Activated CD4-positive, alpha-beta memory T cell treated with anti-CD3 and anti-CD28 coated beads for 36 hours (primary cell): ENCODE measurements at places on chromosomes 4 and X. TPM values are rescaled to one million over a fixed set of nuclear protein-coding genes. Genes with fewer than 3 reads are reported as not detected.

DNA sequence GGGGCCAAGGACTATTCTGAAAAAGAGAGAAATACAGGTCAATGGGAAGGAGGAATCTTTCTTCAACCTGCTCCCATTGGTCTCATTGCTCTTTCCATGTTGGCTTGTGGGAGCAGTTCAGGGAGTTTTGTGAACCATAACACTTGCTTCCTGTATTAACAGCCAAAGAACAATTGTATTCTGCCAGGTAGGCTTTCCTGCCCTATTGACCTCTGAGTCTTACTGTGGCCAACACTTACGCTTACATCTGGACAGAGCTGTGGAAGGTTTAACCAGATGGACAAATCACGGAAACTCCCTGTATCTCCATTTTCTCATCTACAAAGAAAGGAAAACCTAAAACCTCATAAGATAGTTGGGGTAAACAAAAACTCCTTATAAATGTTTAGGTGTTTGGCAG lies 30.7 kb downstream of the MID1IP1 start:
- no peak overlapping the region for H3K27ac ChIP-seq
- H3K36me3 ChIP-seq, result no peaks in the 10 kb centered on the region
- H3K4me1 ChIP-seq, result peaks cover 5% of the 10 kb centered on the region
- no peak overlapping the region for H3K4me3 ChIP-seq

- H3K27me3 ChIP-seq, result no peaks in the 10 kb centered on the region
- H3K4me3 ChIP-seq, result no peak overlapping the region
- DNase-seq, result no peak
- H3K36me3 ChIP-seq, result no peaks in the 10 kb centered on the region
- peaks cover 28% of the 10 kb centered on the region for H3K4me1 ChIP-seq
- no peak overlapping the region for H3K27ac ChIP-seq
Observed at GRCh38 chr4:55343887-55344286, 2.2 kb upstream of the SRD5A3 start.

DNA sequence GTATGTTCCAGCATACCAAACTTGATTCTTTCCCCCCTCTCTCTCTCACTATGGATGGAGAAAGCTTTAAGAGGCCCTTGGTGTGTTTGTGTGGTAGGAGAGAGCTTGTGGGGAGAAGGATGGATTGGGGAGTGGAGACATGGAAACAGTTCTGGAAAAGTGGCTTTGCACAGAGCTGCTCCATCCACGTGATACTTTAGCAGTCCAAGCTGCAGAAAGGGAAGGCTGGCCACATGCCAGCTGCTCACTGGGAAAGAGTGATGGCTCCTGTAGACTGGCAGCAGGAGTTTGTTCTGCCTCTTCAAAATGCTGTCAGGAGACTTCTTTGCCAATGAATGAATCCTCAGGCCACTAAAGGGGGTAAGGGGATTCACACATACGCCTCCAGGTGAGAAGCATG lies 21.7 kb upstream of the SEC24B start:
- H3K27me3 ChIP-seq, result no peaks in the 10 kb centered on the region
- no peak overlapping the region for H3K27ac ChIP-seq
- no peak for DNase-seq
- H3K4me3 ChIP-seq, result no peak overlapping the region
- no peaks in the 10 kb centered on the region for H3K4me1 ChIP-seq

DNA sequence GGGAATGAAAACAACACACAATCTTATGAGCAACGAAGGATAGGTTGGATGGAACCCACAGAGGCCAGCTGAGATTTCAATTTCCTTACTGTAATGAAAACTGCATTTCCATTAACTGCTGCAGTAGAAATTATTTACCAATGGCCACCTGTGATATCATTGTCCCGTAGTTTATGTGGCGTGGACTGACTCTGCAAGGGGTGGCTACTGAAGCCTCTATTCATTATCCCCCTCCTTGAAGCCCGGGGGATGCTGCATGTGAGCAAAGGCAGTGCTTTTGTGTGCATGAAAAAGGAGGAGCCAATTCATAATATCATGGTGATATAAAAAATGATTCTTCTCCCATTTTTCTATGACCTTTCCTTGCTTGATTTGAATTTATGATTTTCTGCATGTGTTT lies 207.8 kb downstream of the PTTG2 start:
- no peak for DNase-seq
- peaks cover 37% of the 10 kb centered on the region for H3K4me1 ChIP-seq
- H3K27me3 ChIP-seq, result no peaks in the 10 kb centered on the region

DNA sequence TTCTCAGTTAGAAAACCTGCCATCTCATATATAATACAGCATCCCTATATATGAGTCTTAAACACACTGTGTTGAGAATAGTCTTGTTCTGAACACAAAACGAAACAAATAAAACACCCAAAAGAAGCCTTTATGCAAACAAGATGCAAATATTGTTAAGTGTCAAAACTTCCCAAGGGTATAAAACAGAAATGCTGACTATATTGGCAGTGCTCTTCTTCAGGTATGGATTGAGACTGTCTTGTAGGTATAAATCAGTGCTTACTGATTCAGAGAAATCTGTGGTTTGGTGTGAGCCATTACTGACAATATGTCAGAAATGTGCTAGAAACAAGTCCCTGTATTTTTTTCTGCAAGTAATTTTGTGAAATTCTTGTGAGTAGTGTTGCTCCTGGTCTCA lies 82.8 kb upstream of the CTSO start:
- no peaks in the 10 kb centered on the region for H3K27me3 ChIP-seq
- H3K36me3 ChIP-seq, result no peaks in the 10 kb centered on the region
- no peak overlapping the region for H3K4me3 ChIP-seq
- H3K4me1 ChIP-seq, result no peaks in the 10 kb centered on the region
- H3K27ac ChIP-seq, result no peak overlapping the region

DNA sequence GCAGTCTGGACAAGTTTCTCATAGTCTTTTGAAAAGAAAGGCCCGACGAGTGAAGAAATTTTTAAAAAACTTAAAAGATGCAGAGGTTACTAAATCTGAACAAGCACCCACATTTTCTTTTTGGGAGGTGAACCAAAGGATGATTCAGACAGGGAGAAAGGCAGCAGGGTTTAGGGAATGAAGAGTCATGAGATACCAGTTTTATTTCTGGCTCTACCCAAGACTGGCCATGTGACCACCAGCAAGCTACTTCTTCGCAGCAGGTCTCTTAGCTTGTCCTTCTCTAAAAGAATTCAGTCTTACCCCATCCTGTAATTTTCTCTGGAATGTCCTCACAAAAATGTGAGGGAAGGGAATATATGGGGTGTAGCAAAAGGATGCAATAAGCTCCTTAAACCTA lies 37.6 kb downstream of the AMOT start:
- H3K36me3 ChIP-seq, result peaks cover 5% of the 10 kb centered on the region
- no peak overlapping the region for H3K27ac ChIP-seq
- H3K4me3 ChIP-seq, result no peak overlapping the region
- H3K4me1 ChIP-seq, result no peaks in the 10 kb centered on the region

- no peak overlapping the region for H3K27ac ChIP-seq
- no peaks in the 10 kb centered on the region for H3K27me3 ChIP-seq
- H3K4me3 ChIP-seq, result no peak overlapping the region
- peaks cover 49% of the 10 kb centered on the region for H3K4me1 ChIP-seq
- no peaks in the 10 kb centered on the region for H3K36me3 ChIP-seq
Observed at GRCh38 chrX:41705680-41706374, 17.1 kb downstream of the GPR34 start.

GRCh38 chr4:173684223-173684622 lies 154.2 kb upstream of the HAND2 start:
- no peak overlapping the region for H3K4me3 ChIP-seq
- H3K36me3 ChIP-seq, result no peaks in the 10 kb centered on the region
- no peak for DNase-seq
- no peaks in the 10 kb centered on the region for H3K27me3 ChIP-seq
- no peak overlapping the region for H3K27ac ChIP-seq

GRCh38 chrX:31166416-31166815 lies 94.6 kb upstream of the FTHL17 start:
- H3K36me3 ChIP-seq, result no peaks in the 10 kb centered on the region
- H3K4me1 ChIP-seq, result no peaks in the 10 kb centered on the region
- H3K27me3 ChIP-seq, result peaks cover 6% of the 10 kb centered on the region
- H3K4me3 ChIP-seq, result no peak overlapping the region
- no peak overlapping the region for H3K27ac ChIP-seq

DNA sequence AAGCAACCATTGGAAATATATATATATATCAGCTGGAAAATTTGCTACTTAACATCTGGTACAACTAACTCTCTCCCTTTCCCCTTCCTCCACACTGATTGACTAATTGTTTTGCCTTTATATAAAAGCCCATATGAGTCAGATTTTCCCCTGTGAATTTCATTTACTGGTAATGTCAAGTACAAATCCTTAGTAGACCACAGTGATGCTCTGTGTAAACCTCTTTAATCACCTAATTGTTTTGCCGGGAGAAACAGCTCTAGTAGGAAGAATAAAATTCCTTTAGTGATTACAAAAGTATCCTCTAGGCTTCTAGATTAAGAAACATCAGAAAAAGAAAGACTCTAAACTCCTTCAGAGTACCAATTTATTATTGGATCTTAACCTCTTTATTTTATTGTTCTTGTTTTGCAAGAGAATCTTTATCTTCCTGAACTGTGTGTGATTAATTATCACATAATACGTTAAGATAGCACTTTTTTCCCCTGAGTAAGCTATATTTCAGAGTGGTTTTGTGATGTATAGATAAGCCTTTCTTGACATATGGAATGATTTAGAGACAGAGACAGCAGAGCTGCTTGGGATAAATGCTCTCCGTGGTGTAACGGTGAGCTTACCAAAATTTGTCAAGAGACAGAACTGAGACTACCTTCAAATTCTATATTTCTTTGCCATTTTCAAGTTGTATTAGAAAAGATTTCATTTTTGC lies 1606.4 kb upstream of the TENM3 start:
- H3K27me3 ChIP-seq, result no peaks in the 10 kb centered on the region
- no peak overlapping the region for H3K27ac ChIP-seq
- H3K36me3 ChIP-seq, result no peaks in the 10 kb centered on the region
- no peak overlapping the region for H3K4me3 ChIP-seq

- no peak overlapping the region for H3K27ac ChIP-seq
- no peaks in the 10 kb centered on the region for H3K27me3 ChIP-seq
- no peak for DNase-seq
- no peaks in the 10 kb centered on the region for H3K4me1 ChIP-seq
- H3K4me3 ChIP-seq, result no peak overlapping the region
- H3K36me3 ChIP-seq, result no peaks in the 10 kb centered on the region
Observed at GRCh38 chr4:24764345-24764744, 31.0 kb upstream of the SOD3 start.

GRCh38 chr4:90415116-90415515 lies 287.9 kb downstream of the CCSER1 start:
- no peaks in the 10 kb centered on the region for H3K4me1 ChIP-seq
- H3K27me3 ChIP-seq, result no peaks in the 10 kb centered on the region
- DNase-seq, result no peak
- no peaks in the 10 kb centered on the region for H3K36me3 ChIP-seq
- H3K27ac ChIP-seq, result no peak overlapping the region

DNA sequence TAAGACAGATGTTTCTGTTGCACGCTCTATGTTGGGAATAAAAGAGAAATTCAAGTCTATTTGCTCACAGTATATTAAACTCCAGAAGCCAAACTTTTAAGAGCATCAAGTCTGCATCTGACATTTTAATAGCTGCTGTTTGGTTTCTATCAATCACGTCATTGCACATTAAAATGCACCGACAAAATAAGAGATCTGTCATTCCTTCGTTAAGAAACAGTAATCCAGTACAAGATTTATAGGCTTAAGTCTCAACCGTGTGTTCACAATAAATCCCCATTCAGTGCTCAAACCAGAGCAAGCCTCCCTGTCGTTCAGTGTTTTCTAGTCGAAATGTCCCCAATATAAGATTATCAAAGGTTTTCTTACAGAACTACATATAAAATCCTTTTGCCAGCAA lies 89.0 kb upstream of the BMPR1B start:
- no peak overlapping the region for H3K4me3 ChIP-seq
- no peak for DNase-seq
- H3K4me1 ChIP-seq, result no peaks in the 10 kb centered on the region
- peaks cover 3% of the 10 kb centered on the region for H3K36me3 ChIP-seq
- no peak overlapping the region for H3K27ac ChIP-seq

- H3K4me3 ChIP-seq, result no peak overlapping the region
- H3K27me3 ChIP-seq, result no peaks in the 10 kb centered on the region
- peaks cover 15% of the 10 kb centered on the region for H3K4me1 ChIP-seq
- DNase-seq, result peak; percentile 45
Observed at GRCh38 chrX:106608016-106608415, 3.8 kb upstream of the RADX start.

DNA sequence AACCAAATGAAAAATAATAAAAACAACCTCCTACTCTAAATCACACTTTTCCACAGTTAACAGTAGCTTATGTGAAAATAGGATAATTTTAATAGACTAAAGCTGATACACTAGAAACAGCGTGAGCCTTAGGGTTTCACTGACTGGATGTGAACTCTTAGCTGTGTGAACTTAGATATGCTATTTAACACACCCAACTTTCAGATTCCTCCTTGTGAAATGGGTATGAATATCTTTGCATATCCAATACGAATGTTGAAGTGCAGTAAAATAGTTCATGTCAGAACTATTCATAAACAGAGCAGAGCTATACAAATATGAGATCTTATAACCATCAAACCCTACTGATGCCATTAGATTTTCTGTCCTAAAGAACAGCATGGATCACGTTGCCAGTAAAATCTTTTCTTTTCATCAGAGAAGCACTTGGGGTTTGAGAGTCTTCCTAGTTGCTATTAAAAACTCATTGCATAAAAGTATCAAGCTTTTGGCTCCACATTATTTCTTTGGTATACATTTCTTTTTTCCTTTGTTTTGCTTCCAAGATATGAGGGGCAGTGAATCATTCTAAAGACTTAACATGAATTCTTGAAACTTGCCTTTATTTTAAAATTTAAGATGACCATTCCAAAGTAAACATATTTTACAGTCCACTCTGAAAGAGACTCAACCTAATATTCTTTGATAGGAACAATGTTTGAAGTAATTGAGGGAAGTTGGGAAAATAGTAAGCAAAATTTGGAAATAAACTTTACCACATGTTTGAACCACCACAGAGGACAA lies 102.4 kb downstream of the CPE start:
- H3K4me1 ChIP-seq, result no peaks in the 10 kb centered on the region
- H3K27me3 ChIP-seq, result peaks cover 4% of the 10 kb centered on the region
- no peak overlapping the region for H3K27ac ChIP-seq
- H3K36me3 ChIP-seq, result no peaks in the 10 kb centered on the region
- no peak overlapping the region for H3K4me3 ChIP-seq

DNA sequence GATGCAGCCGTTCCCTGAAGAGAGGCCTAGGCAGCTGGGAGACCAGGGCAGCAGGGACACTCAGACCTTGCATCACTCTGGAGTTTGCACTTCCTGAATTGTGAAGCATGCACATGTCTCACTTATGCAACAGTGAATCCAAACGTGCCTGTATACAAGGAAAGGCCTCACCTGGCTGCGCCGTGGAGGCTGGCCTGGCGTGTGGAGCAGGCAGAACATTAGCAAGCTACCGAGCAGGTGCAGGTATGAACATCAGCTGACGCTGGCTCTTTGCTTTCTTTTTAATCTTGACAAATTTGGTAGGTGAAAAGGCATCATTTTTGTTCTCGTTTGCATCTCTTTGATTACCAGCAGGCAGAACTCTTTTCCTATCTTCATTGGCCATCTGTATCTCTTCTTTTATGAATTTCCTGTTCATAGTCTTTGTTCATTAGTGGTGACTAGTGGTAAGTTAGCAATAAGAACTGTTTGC lies 37.1 kb upstream of the IRAK1 start:
- H3K4me3 ChIP-seq, result peak overlapping the region; percentile 13
- no peaks in the 10 kb centered on the region for H3K27me3 ChIP-seq
- peaks cover 20% of the 10 kb centered on the region for H3K36me3 ChIP-seq
- peak overlapping the region; percentile 76 for H3K27ac ChIP-seq

LAGE3 gene
- 47.7 TPM for total RNA-seq

COL25A1 gene
- not detected for total RNA-seq

RBMXL3 gene
- not detected for total RNA-seq

DDIT4L gene
- 0.34 TPM for total RNA-seq

CXCL6 gene
- not detected for total RNA-seq

PPBP gene
- not detected for total RNA-seq

RIPPLY1 gene
- not detected for total RNA-seq

PHKA1 gene
- 3.8 TPM for total RNA-seq

ANKRD50 gene
- total RNA-seq, result 0.36 TPM

SNX25 gene
- 18.9 TPM for total RNA-seq
